ENCODE measurements at places on chromosomes 3 and 15. TPM values are rescaled to one million over a fixed set of nuclear protein-coding genes. Genes with fewer than 3 reads are reported as not detected.

GRCh38 chr15:64162478-64162868 lies 349 bp downstream of the PPIB start:
- peak; percentile 78 for DNase-seq

DPPA4 gene
- not detected for total RNA-seq

ROBO2 gene
- total RNA-seq: 0.11 TPM

TTBK2 gene
- 28.0 TPM for total RNA-seq

All from cardiac septum (tissue), 1 donor.